Left hindlimb (tissue), 1 donor: ENCODE measurements at places on chromosomes 16 and 17.
A peak's percentile ranks its signal among the peaks of the same experiment; 100 is the strongest.

- no peak for DNase-seq
Observed at GRCh38 chr16:19749571-19750080, 31.6 kb downstream of the IQCK start.

- DNase-seq, result peak; percentile 88
Observed at GRCh38 chr17:79777894-79778503, at the start of gene CBX2. CBX2 (plus strand) TSS chr17:79778148; CDS start chr17:79778236, 88 bp downstream.

DNA sequence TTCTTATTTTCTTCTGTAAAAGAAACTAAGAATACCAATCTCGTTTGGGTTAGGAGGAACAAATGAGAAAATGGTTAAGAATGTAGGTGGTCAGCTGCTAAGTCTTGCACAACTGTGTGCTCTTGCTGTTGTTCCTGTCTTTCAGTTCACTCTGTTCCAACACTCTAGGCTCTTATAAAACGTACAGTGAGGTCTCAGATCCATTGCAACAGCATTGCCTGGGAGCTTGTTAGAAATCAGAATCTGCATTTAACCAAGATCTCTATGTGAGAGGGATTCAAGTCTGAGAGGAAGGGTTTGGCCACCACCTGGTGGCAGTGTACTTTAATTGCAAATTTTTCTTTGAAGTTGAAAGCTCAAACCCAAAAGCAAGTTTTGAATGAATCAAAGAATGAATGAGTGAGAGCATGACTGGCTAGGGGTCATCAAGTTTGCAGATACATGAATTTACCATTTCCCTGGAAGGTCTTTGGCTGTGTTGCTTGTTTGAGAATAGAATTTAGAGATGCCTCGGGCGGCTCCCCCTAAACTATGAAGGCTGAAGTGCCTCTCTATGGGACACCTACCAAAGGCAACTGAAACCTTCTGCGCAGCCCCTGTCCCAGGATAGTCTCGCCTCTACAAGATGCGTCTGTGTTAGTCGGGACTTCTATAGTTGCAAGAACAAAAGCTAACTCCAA is 2.5 kb downstream of the ALOX15B start:
- no peak for DNase-seq

- DNase-seq, result no peak
Observed at GRCh38 chr16:85200471-85201278, 88.4 kb upstream of the CIBAR2 start.

- DNase-seq, result no peak
Observed at GRCh38 chr16:85361441-85362118, 249.3 kb upstream of the CIBAR2 start.

DNA sequence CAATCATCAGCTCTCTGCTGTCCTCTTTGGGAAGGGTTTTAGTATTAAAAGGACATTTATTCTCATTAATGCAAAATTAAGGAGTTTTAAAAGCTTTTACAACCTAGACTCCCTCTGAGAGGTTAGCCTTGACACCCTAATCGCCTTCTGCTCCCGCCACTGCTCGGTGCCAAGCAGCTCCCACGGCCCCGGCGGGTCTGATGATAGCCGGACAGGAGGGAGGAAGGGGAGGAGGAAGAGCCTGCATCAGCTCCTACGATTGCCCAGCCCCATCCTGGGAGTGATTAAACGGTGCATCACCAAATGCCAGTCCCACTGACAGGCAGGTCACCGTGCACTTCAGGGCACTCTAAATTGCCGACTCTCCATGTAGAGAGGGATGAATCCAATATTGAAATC is 8.3 kb downstream of the SHPK start:
- DNase-seq, result no peak

- DNase-seq, result no peak
Observed at GRCh38 chr17:12407495-12408252, 258.0 kb upstream of the MYOCD start.

GRCh38 chr16:27464626-27465482 is 62.9 kb downstream of the IL21R start:
- no peak for DNase-seq

DNA sequence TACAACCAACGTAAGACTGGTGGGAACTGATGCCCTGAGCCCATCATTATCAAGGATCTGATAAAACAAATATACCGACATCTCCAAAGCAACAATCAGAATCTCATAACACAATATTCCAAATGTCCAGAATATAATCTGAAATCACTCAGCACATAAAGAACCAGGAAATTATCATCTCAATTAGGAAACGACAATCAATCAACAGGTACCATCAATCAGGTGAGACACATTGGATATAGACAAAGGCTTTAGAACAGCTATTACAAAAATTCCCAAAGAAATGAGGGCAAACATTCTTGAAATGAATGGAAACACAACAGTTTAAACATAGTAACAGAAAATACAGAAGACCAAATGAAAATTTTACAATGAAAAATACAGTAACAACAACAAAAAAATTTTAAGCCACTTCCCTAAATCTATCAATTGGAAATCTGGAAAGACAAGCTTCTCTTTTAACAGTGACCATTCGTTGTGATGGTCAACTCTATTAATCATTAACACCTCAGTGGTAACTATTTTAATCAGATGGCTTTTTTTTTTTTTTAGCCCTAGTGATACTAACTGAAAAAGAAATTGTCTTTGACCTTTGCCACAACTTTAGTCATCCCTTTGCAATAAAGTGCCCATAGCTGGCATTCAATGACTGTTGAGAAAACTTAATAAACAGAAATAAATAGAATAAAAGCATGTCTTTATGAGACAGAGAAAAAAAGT is 70.4 kb downstream of the USP32 start:
- no peak for DNase-seq

DNA sequence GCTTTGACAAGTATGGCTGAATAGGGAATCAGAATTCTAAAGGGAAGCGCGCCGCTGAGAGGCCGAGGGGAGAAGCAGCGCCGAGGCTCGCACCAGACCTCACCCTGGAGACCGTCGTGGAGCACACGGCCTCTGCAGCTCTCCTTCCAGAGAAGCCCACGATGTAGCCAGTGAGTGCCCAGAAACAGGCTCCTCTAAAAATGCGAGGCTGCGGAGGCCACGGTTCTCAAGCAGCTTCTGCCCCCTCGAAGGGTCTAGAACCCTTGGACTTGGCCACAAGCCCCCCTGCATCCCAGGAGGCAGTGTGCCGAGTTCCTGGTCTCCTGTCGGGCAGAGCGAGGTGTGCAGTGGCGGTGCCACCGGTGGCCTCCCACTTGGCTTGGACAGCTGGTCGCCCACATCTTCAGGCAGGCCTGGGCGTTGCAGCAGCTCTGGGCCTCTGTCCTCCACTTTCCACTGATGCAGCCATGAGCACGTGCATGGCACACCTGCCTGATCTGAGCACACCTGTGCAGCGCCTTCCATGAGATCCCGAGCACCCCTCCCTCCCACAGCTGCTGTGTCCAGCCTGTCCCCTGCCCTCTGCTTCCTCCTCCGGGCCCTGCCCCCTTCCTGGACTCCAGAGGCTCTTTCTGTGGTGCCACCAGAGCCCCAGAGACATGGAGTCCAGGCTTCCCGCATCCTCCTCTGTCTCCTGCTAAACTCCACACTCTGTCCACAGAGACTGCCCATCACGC is 18.9 kb upstream of the WDR45B start:
- peak; percentile 24 for DNase-seq

GRCh38 chr16:75112734-75113491 is 3.7 kb downstream of the LDHD start:
- no peak for DNase-seq

- DNase-seq, result no peak
Observed at GRCh38 chr16:667113-667779, 686 bp upstream of the RHOT2 start.

GRCh38 chr17:74815550-74816370 is 39.6 kb upstream of the NAT9 start:
- no peak for DNase-seq

- no peak for DNase-seq
Observed at GRCh38 chr17:27224526-27225315, 69.2 kb upstream of the WSB1 start.

- DNase-seq, result no peak
Observed at GRCh38 chr17:2253768-2254406, 49.7 kb downstream of the SMG6 start.

DNA sequence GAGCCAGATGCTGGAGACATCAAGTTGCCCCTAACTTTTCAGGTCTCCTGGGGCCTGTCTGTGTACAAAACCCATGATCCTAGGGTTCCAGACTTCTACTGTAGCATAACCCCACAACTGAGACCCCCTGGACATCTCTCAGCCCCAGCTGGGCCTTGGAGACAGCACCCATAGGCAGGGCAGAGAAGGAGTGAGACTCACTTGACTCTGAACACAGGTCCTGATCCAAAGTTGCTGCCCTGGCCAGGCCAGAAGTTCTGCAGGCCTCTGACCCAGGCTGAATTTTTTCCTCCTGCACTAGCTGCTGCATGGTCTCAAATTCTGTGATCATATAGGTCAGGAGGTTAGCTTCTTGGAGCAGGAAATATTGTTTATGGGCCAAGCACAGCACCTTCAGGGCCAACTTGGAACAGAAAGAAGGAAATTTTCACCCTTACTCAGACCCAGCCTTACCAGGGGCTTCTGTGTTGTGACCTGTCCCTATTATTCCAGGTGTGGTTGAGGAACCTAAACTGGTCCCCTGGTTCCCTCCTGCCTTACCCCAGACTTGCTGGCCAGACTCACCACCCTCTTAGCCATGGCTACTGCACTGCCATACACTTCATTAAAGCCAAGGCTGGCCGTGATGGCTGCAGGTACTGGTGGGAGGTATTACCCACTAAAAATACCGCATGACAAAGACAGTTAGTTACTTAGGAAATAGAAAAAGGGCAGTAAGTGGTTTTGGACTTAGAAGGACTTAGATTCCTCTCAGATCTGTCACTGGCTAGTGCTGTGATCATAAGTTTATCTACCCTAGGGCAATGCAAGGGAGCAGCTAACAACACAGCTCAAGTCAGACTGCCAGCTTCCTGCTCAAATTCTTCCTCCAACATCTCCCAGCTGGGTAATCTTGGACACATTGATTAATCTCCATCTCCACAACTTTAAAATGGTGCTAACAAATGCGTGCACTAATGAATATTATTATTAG is 2180.1 kb downstream of the TP53TG3F start:
- no peak for DNase-seq

DNA sequence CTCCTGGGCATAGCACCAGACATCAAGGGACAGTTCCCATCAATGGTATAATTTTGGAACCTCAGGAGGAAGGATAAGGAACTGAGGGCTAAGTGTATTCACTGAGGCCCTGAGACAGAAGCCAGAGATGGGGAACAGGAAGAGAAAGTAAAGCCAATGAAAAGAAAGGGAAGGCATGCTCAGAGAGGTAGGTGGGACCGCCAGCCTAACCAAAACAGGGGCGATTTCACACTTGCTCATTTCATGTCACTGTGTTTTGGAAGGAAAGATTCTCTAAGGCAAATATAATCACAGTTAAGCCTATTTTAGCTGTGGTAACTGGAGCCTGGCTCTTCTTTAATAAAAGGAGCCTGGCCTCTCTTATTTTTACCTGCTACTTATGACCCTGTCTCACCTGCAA is 411.1 kb downstream of the CDH13 start:
- DNase-seq, result no peak
